Stimulated activated CD8-positive, alpha-beta memory T cell treated with anti-CD3 and anti-CD28 coated beads, Interleukin-2, amount 100 ng/mL, for 1 hour (primary cell): ENCODE measurements at places on chromosomes 6 and 20.

DNA sequence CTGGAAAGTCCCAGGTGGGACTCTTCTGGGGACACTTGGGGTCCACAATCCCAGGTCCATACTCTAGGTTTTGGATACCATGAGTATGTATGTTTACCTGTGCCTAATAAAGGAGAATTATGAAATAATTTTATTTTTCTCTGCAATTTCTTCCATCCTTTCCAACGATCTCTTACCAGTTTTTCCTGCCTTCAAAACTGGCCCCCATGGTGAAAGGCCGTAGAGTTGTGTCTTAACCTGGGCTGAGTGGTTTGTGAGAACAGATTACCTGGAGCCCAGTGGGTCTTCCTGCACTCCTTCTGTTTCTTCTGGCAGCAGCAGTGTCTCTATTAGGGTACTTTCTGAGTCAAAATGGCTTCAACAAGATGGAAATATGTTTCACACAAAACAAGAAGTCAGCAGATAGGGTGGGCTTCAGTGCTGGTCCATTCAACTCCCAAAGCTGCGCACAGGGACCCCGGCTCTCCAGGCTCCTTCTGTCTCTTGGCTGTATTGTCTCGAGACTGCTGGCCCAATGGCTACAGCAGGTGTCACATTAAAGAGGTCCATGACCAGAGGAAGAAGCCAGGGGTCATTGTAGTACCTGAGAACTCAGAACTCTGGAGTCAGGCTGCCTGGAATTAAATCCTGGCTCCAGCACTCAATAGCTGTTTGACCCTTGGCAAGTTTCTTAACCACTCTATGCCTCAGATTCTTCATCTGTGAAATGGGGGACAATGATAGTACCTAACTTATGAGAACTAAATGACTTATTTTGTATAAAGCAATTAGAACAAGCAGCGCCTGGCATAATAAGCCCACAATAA, 10.5 kb upstream of the RBCK1 start:
- no peak for DNase-seq

- DNase-seq = no peak
Observed at GRCh38 chr20:5136096-5136495, 9.3 kb downstream of the CDS2 start.

DNA sequence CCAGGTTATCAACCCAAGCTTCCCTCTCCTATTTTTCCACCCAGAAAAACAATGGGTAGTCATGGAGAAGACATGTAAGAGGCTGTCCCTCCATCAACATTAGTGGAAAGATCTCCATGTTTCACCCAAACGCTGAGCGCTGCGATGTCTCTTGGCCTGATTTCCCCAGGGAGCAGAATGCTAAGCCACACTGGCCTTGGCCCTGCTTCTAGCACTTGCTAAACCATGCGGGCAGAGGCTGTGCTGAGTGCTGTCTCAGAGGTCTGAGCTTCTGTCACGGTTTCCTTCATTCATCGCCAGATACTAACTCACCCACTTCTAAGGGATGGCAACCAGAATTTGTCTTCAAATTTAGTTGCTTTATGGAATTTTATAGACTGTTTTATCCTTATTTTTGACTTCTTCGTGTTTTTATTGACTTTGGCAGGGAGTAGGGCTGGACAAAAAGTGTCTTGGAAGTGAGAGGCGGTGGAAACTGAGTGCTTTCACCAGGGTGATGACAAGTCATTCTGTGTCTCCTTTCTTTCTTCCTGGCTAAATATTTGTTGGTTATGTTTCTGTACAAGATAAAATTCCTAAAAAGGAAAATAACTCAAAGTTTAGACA, 181.4 kb upstream of the UST start:
- no peak for DNase-seq

DNA sequence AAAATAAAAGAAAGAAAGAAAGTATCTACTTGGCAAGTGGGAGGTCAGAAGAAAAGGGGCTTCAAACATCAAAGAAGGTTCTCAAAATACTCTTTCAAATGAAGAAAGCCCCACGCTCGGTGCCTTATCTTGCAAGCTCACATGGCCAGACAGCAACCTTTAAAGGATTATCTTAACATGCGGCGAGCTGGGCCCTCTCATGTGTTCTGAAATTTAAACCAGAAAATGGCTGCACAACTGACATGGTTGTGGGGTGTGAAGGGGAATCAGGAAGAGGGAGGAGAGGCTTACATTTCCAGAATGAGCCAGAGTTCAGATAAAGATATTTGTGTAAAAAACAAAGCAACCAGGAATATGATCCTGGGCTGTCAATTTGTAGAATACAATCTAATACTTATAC, 363.1 kb downstream of the PRKN start:
- no peak for DNase-seq

DNA sequence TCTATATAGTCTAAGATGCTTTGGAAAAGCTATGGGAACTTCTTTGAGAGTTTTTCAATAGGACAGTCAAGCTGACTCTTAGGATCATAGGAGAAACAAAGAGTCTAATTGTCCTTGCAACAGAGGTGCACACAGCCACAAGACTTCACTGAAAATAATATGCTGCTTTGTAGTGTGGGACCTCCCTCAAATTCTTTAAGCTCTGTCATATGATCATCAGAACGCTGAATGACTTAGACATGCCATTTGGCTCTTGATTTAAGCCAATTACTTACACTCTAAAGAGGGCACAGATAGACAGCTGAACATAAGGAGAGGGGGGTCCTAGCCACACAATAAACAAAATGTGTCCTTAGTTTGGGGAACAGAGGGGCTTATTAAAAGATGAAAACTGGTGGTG, 818.7 kb upstream of the GJE1 start:
- no peak for DNase-seq

GRCh38 chr6:108873251-108873650, 25.0 kb downstream of the ARMC2 start:
- no peak for DNase-seq

GRCh38 chr6:47004463-47004862, 37.7 kb downstream of the ADGRF1 start:
- DNase-seq = no peak

DNA sequence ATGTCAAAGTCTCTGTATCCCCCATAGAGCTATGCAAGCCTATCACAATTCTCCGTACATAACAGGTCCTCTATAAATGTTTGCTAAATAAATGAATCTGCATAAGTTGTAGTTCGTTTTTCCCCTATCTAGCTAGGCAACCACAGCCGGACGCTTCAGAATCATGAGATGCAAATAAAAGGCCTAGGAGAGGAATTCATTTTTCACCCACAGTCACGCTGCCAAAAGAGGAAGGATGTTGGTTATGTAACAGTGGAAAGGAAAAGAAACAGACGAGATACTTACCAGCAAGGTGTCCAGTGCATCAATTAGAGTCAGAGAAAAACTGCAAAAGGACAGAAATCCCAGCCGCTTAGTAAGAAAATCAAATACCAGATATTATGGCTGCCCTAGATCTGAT, 2.4 kb downstream of the EDEM2 start:
- no peak for DNase-seq

DNA sequence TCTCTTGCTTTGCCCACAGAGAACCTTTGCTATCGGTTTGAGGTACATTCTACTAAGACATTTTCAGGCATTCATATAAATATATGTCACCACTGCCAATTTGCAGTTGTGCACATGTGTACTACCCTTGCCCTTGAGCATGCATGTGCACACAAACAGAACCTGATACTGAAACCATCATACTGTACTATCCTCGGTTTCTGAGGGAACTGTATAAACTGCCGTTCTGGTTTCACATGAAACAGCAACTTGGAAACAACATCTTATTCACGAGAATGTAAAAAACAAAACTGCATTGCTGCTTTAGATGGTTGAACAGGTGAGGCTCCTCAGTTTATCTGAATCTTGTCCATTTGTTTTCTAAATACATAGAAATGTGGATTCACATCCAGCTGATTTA, 151.2 kb upstream of the TMEM170B start:
- no peak for DNase-seq

DNA sequence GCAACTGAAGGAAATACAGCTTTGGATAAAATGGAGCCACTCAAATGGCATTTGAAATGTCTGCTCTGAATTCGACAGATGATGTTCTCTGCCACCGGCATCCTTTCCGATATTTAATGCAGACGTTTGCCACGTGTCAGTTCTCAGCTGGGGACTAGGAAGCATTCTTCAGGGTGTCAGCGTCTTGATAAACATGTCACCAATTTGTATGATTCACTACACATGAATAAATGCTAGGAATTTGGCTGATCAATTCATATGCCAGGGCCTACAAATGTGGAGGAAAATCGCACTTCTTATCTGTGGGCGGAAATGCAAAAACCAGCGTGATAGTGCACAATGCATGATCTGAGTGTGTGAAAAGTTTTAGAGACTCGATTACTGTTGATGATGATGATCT, 169.5 kb downstream of the SLC24A3 start:
- DNase-seq = no peak

GRCh38 chr20:46570956-46571355, 20.5 kb upstream of the OCSTAMP start:
- no peak for DNase-seq

DNA sequence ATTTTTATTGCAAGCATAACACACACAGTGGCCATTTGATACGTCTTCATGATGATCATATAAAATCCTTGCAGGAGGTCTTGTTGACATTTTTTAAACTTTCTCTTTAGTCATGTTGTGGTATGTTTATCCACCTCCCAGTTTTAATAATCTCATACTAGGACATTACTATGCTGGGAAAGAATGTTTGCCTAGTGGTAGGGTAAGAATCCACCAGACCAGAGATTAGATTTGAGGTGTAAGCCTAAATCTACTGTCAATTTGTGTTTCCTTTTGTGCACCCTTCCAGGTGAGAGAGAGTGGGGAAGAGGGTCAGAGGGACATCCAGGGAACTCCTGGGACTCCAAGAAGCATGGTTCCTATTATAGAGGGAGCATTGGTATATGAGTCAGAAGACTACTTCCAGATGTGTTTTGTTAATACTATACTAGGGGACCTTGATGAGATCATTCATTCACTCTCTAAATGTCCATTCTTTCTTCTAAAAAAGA, 298.3 kb upstream of the SASH1 start:
- DNase-seq = no peak

DNA sequence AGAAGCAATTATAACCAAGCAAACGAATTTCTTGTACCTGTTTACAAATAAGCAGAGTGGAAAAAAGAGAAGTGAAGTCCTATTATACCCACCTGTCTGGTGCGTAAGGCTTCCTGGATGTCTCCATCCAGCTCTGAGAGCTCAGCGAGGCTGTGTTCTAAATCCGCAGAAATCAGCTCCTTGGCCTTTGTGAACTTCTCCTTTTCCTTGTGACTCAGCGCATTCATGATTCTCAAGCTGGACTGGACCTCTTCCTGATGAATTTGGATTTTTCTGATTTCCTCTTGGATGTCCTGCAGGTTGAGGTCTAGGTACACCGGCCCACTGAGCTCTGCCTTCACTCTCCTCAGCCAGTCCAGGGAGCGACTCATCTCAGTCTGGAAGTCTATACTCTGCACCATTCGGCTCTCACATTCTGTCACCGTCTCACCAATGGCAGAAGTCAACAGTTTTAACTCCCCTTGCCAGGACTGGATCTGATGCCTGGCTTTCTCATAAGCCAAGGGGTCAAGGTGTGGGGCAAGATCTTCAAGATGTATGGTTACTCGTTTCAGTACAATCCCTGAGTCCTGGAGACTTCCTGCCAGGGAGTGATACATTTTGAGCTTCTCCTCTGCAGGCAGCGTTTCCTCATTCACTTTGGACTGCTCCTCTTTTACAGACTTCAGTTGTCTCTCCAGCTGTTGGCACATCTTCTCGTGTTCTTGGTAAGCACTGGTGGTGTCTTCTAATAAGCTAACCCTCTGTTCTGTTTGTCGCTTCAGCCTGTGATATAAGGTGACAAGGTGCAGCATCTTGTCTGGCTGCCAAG, 307.3 kb downstream of the SYNE1 start:
- no peak for DNase-seq

DNA sequence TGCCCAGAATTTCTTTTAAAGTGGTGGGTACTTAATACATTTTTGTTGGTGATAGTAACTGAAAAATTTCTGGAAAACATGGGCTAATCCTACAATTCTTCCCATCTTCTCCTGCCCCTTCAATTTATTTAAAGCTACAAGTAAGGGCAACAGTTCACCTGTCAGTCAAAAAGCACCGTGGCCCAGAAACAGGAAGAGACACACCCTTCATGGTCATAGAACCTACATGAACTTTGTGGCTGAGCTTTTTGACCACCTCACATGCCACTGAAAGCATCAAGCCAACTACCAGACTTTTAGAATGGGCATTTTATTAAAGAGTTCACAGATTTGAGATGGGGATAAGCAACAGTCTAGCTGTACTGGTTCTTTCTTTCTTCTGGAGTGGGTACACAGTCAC, 201.1 kb upstream of the CNR1 start:
- no peak for DNase-seq

DNA sequence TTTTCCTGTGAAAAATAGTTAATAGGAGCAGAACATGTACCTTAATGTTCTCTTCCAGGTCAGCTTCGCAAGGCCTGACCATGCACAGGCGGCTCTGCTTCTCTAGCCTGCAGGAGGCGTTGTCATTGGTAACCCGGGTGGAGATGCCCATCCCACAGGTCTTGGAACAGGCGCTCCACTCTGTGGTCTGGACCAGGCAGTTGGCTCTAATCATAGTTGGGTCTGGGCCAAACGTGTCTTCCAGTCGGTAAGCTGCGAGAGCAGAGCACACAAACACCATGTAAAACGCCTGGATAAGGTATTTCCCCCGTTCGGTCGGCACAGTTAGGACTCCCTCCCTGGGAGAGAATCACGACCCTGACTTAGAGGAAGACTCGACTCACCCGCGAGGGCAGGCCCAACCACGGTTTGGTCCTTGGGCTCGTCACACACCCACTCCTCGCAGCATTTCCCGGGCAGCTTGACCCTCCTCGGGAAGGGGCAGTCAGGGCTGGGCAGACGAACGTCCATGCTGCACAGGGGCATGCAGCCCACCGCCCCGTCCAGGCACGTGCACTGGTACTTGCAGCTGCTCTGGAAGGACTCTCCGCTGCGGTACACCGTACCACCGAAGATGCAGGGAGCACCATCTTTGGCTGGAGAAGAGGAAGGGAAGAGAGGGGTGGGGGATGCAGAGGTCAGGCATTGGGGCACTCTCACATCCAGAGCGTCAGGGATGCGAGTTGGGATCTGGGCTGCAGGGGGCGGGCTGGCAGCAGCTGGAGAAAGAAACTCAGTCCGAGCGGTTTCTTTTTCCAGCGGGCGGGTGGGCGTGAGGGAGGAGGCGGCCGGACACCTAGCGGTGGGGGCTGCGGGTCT, 1.0 kb downstream of the CCN2 start:
- no peak for DNase-seq

GRCh38 chr6:125804264-125804663, 13.5 kb downstream of the NCOA7 start:
- DNase-seq = no peak
